Activated B cell treated with CpG ODN at 0.5 μM for 24 hours (primary cell): ENCODE measurements at places on chromosomes 11 and 22.
A peak's percentile ranks its signal among the peaks of the same experiment; 100 is the strongest.

- no peak for DNase-seq
These were observed 6.4 kb upstream of the TBC1D22A start for GRCh38 chr22:46756097-46756496.

DNA sequence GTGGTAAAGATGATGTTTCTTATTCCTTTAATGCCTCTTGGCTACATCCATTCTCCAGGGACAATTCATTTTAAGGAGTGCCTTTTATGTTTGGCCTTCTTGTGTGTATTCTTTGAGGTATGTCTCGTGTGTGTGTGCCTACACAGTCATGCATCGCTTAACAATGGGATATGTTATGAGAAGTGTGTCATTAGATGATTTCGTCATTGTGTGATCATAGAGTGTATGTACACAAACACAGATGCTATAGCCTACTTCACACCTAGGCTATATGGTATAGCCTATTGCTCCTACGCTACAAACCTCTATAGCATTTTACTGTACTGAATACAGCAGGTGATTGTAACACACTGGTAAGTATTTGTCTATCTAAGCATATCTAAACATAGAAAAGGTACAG is 23.0 kb downstream of the ZNF202 start:
- DNase-seq, result no peak

DNA sequence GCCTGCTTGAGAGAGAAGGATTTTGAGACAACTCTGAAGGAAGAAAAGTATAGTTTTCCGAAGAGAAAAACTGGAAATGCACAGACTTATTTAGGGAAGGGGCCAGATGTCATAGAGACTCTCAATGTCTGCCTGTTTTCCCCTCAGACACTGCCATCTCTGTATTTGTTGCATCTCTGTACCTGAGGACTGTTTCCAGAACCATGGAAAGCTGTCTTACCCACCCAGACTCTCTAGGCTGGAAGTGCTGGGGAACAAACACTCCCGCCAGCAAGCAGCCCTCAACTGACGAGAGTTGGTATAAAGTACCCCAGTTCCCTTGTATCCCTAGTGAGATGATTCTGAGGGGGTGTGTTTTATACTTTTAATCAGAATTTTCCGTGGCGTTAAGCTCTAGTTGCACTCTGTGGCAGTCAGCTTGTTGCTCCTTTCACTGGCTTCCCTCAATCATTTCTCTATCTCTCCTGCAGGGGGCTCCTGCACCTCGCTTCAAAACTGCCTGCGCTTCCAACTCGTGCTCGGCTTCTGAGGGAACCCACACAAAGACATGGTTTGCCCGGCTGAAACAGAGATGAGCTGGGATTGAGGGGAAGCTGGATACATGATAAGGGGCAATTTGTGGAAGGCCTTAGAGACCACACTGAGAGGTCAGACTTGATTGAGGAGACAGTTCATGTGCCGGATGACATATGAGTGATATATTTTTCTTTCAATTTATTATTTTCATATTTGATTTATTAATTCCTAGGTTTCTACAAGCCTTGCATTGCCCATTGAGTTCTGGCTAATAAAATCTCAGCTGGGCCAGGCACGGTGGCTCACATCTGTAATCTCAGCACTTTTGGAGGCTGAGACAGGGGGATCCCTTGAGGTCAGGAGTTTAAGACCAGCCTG is 36.9 kb upstream of the CLPB start:
- DNase-seq, result peak; percentile 25

DNA sequence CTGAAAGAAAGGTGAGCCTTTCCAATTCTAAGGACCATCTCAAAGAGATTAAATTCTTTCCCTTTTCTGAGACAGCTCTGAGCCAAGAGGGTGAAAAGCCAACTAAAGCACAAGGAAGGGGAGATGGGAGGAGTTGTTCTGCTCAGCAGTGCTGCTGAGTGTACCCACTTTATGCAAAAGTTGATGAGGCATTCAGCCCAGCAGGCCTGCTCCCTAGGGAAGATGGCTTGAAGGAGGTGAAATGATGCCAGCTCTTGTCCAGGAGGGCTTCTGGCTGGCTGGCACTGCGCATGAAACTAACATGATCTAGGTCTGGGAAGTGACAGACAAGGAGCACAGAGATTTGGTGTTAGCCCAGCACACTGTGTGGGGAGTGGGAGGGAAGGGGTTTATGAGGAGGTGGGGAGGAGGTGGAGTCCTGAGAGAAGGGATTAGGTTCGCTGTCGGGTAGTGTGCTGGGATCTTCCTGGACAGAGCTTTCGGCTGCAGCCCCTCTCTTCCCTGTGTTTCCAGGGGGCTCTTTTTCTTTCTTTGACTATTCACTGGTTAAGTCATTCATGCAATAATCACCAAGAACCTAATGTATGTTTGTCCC is 225.5 kb upstream of the NARS2 start:
- DNase-seq, result no peak

GRCh38 chr11:93196816-93197379 is 893 bp downstream of the SLC36A4 start:
- DNase-seq, result no peak
